NCI-H2171 treated with DMSO at 0.1 percent for 48 hours (cell line): ENCODE measurements at places on chromosomes 13 and 19.

GRCh38 chr13:86425170-86425815 is 626.1 kb upstream of the SLITRK6 start:
- no peak for DNase-seq

GRCh38 chr19:31675193-31675913 is 326.1 kb upstream of the TSHZ3 start:
- DNase-seq: no peak

DNA sequence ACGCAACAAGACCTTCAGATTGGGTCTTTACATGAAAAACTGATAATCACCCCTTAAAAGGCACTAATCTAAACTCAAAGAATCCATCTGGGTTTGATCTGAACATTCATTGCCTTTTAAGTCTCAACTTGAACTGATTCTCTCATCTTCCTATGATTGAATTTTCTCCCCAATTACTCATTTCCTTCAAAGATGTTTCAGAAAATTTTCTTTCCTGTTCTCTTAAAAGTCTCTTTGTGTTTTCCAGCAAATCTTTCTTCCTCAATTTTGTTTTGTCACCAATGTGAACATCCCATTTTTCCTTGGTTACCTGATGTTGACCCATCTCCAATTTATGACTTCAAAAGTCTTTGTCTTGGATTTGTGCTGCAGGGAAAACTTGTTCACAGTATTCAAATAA is 234.3 kb downstream of the DACH1 start:
- no peak for DNase-seq

DNA sequence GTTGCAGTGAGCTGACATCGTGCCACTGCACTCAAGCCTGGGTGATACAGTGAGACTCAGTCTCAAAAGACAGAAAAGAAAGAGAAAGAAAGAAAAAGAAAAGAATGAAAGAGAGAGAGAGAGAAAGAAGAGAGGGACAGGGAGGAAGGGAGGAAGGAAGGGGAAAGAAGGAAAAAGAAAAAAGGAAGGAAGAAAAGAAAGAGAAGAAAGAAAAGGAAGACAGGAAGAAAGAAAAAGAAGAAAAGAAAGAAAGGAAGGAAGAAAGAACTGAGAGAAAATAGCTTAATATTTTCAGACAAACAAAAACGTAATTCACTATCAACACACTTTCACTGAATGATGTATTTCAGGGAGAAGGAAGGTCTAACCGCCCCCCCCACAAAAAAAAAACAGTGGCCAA is 39.3 kb downstream of the ESD start:
- DNase-seq: no peak

DNA sequence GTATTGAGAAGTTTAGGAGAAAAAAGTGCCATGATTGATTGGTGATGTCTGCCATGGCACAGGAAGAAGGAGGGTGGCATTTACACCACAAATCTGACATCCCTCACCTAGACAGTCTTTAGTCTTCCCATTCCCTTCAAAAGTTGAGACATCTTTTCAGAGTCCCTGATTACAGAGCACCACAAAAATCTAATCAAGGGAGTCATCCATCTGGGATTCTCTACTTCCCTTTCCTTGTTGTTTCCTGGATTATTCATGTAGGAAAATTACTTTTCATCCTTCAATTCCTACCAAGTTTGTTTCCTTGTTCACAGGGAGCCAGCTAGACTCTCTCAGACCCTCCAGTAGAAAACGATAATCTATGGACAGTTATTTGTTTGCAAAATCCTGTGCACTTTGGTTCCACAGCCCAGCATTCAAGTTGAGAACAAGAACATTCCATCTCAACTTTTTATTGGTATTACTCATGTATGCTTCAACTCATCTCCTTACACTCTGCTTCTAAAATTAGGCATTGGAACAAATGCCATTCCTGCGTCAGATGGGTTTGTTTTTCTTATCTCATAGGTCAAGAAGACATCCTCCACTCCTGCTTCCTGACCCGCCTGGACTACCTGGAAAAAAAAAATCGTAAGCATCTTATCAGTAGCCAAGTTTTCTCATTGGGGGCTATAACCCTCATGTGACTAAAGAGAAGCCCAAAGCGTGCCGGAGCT is 259.9 kb downstream of the FOXO1 start:
- DNase-seq: no peak

DNA sequence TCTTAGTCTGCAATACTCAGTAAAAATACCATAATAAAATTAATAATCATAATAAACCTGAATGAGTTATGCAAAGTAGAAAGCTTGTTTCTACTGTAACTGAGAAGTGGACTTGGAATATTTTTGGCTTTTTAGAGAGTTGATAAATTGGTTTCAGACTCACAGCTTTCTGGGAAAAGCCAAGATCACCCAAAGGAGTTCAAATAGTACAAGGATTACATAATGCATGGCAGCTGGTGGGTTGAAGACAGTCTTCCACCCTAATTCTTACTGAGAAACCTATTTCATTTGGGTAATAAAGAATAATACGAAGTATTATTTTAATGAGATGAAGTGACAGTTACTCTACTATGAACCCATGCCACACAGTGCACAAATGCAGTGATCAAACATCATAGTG is 139.4 kb upstream of the KLF12 start:
- DNase-seq: no peak
